Activated gamma-delta T cell treated with anti-CD3 and anti-CD28 coated beads, Interleukin-2, amount 50 U/mL, for 16 hours (primary cell): ENCODE measurements at places on chromosomes 3 and 15.
A peak's percentile ranks its signal among the peaks of the same experiment; 100 is the strongest.

DNA sequence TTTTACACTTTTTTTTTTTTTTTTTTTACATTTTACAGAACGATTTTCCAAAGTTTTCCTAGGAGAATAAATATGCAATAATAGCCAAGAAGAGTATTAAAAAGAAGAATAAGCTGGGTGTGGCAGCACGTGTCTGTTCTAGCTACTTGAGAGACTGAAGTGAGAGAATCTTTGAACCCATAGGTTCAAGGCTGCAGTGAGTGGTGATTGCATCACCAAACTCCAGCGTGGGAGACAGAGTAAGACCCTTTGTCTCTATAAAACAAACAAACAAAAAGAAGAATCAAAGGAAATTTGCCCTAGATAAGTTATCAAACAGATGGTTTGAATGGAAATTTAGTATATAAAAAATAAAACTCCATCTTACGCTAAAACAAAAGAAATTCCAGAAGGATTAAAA lies 13.3 kb downstream of the XRN1 start:
- DNase-seq: no peak

- no peak for DNase-seq
Observed at GRCh38 chr3:4749567-4750002, 229.7 kb upstream of the BHLHE40 start.

DNA sequence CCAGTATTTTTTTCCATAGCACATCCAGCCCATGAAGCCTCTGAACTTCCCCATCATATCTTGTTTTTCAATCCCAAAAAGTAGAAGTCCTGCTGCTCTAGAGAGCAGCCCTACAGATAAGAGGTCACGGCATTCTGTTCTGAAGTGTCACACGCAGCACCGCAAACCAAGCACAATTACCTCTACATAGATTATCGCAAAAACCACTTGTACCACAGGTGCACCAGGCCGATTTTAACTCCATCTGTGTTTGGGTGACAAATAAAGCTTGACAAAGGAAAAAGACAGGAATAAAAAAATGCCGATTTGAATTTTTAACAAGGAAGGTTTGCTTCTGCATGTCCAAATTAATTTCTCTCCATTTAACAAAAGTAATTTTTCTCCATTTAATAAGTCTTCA lies 113.7 kb downstream of the MYO5A start:
- DNase-seq: no peak

DNA sequence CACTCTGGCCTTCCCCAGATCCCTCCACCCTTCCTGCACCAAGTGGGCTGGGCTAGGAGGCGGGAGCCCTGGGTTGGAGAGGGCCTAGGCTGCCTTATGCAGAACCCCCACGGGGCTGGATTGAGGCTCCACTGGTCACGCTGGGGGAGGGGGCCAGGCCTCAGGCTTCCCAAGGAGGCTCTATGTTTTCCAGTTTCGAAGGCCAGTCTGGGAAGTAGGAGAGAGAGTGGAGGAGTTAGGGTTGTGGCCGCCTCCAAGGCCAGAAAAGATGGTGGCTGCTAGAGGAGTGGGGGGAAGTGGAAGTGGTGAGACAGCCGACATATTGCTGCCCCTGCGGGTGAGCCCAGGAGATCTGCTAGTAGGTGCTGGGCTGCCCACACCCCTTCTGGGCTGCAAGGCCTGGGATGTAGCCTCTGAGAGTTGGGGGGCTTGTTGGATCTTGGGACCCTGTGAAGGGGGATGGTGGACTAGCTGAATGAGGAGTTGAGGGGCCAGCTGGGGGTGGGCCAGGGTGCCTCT lies 1.2 kb downstream of the GNAI2 start:
- DNase-seq: no peak

DNA sequence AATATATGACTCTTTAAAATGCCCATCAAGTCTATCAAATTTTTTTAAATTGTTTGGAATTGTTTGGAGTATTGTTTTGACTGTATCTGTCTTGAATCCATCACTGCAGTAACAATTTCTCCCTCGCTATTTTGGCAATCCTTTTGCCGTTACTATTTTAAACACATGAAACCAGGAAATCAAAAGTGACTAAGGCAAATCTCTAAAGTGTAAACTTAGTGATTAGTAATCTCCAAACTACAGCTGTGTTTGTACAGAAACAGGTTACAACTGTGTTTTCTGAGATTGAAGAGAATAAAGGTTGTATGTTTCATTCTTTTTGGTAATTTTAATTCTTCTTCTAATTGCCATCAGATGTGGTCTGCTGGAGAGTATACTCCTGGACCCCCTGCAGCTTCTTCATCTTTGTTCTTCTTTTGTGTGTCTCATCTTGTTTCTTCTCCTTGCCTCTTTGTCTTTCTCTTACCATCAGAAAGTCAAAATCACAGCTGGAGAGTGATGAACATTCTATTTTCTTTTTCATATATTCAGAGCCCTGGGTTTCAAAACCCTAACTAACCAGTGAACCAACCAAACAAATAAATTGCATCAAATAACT lies 465.4 kb downstream of the RBMS3 start:
- no peak for DNase-seq

DNA sequence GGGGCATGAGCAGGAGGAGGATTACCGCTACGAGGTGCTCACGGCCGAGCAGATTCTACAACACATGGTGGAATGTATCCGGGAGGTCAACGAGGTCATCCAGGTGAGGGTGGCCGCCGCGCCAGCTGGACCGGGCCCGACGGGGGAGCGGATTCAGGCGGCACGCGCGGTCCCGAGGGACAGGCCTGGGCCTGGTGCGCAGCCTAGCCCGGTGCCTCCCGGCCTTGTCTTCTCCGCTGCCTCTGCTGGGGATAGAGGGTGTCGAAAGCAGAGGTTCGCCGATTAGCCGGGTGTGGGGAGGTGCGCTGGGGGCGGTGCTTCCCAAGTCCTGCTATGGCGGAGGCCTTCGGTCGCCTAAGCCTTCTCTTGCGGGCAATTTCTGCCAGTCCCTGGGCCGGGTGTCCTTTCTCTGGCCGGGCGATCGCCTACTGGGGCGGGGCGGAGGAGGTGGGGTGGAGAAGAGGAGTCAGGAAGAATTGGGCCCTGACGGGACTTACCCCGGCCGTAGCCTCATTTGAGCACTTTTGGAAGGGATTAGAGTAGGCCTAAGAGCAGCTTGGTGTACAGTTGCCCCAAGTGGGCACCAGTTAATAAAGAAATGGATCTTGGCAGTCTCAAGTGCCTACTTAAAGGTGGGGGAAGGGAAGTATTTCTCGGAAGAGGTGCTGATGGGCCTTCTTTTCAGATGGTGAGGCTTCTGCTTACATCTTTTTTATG lies 940 bp downstream of the ARIH1 start:
- DNase-seq: peak; percentile 64

DNA sequence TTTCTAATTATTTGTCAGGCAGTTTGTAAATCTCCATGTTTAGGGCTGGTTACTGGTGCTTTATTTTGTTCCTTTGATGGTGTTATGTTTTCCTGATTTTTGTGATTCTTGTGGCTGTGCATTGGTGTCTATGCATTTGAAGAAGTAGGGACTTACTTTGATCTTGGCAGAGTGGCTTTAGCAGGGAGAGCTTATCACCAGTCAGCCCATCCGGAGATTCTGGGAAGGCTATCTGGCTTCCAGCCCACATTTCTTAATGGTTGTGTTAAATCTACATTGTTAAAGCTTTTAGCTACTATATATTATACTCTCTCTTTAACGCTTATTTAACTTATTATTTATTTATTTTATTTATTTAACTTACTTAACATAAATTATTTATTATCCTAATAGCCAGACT lies 35.1 kb downstream of the FBXL2 start:
- DNase-seq: no peak

GRCh38 chr15:43280996-43281395 lies 14.3 kb upstream of the TGM5 start:
- DNase-seq: no peak

GRCh38 chr3:119862616-119863015 lies 80.7 kb downstream of the NR1I2 start:
- no peak for DNase-seq
